Stromal cell of bone marrow (primary cell): ENCODE measurements at places on chromosomes 12 and 14.

GRCh38 chr14:56224691-56225681 lies 106.8 kb downstream of the PELI2 start:
- DNase-seq, result no peak

GRCh38 chr12:113140706-113141105 lies 5.1 kb upstream of the RASAL1 start:
- no peak for DNase-seq

DNA sequence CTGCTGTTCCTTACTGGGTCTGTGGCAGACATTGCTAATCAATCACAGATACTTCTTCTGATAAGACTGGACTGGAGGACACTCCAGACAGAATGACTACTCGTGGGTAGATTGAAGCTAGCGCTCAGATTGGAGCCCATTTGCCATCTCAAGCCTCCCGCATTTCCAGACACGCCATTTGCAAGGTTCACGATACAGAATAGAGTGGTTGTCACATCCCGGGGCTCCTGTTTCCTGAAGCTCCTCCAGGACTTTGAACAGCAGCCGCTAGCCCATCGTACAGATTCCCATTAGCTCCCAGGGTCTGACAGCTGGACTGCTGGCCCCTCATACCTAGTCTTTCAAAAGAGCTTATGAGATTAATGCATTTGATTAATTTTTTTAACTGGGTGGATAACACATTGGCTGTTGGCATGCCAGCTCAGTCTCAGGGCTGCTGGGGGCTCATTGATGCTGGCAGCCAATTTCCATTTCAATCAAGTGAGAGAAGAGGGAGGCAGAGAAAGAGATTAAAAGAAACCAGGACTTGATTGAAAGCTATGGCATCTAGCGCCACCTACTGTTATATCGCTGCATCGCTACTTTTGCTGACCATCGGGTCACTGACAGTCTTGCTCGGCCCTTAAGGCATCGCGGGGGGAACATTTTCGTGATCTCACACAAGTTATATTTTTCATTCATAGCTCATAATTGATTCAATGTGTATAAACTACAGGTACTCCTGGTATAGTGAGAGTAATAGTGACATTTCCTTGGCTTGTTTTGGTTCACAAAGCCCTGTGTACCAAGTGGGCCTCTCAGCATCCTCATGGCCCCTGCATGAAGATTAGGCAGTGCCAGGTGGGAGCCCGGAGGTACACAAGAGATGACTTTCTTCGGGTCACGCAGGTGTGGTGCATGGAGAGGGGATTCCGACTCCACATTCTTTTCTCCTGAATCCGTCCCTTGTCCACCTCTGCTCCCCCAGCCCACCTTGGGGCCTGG lies 78.6 kb downstream of the CCDC60 start:
- peak; percentile 19 for DNase-seq

DNA sequence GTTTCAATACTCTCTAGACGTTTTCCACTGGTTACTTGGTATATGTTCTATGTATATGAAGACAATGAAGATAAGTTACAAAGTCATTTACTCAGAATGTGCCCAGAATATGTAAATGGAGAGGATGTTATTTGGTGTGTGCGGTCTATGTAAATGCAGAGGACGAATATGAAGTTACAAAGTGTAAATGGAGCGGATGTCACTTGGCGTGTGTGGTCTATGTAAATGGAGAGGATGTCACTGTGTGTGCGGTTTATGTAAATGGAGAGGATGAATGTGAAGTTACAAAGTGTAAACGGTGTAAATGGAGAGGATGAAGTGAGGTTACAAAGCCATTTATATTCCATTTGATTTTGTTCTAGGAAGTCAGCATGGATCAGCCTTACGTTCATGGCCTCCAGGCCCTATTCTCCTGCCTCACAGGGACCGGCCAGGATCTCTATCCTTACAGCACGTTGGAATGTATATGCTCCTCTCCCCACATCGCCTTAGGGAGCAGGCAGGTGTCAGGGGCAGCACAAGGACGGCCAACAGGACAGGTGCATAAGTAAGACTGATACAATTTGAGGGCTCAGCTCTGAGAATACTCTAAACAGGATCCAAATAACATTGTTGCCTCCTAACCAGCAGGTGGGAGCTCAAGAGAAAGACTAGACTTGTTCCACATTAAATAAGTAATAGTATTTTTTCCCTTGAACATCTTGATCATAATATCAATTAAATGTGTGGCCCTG lies 42.4 kb downstream of the GLRX5 start:
- DNase-seq, result no peak

DNA sequence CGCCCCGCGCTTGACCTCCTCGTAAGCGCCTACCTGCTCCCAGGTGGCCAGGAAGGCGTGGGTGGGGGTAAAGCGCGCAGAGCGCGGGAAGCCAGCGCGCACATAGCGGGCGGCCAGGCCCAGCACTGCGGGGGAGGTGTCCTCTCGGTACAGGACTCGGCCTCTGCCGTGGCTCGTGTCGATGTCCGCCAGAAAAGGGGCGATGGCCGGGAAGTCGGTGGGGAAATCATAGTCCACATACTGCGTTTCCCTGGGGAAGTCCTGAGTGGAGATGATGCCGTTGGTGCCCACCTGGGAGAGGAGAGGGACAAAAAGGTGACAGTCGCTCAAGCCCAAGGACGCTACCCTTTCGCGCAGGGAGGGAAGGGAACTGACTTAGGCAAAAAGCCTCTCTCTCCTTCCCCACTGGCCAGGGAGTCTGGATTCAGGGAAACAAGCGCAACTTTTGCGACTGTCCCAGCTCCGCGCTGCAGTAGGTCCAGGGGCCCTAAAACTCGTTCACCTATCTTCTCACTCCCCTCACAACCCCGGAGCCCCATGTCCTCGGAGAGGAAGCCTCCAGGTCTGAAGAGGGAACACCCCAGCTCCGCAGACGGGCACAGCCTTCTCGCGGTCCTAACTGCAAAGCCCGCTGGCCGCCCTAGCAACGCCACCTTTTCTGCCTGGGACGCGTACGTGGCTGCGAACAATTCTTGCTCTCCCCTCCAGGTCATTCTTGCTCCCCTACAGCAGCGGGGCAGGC lies 815 bp downstream of the NID2 start:
- no peak for DNase-seq

DNA sequence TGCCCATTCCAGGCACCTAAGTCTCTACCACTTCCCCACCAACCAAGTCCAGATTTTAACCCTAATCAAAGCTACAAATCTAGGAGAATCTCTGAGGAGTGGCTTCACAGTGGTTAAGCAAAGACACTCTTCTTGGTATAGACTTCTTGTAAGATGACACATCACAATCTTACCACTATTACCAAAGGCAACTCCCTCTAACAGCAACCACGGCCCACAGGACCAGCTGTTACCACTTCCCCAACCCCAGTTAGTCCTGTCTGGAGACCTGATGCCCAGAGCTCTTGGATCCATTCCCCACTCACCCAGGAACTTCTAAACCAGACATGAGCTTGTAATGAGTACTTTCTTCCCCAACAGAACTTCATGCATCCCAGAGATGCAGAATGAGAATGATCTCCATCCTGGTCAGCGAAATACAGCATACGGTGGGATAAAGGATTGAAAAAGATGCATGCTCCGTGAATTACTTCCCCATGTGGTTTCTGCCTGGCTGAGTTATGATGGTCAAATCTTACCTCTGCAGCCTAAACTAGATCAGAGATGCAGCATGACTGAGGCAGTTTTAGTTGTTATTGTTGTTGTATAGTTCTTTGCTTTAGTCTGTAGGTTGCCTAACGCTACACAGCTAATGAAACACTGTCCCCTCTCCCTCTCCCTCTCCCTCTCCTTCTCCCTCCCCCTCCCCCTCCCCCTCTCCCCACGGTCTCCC lies 87.7 kb upstream of the FOXN3 start:
- peak; percentile 44 for DNase-seq

DNA sequence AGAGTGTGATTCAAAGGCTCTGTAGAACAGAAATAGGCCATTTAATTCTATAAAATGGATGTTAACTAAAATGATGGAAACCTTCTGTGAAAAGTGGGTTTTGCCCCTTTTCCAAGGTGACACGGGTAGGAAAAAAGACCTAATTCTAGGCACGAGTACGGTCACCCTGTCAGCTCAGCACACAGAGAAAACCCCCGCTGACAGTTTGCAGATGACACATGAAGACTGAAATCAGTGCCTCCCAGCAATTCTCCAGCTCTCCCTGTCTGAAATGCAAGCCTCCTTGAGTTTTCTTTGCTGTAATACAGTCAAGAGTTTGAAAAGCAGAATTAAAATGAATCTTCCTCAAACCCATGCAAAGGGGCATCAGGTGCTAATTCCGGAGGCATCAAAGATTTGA lies 230.0 kb downstream of the TMEM132D start:
- DNase-seq, result no peak

DNA sequence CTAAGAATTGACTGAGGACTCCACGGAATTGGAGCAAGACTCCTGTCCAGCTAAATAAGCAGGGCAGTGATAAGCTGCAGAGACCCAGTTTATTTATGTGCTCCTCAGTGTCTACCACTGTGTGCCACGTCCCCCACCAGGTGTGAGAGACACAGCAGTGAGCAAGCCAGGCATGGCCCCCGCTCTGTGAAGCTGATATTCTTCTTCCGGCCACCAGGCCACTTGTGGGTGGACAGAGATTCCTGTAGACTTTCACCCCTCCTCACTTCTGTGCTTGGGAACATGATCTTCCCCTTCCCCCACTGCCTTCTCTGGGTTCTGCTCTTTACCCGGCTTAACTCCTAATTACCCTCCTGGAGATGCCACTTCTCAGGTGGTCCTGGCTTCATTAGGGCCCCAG lies 21.3 kb downstream of the BRAP start:
- no peak for DNase-seq

- DNase-seq, result no peak
These were observed 27.3 kb downstream of the DLK1 start for GRCh38 chr14:100754020-100754419.

- DNase-seq, result no peak
These were observed 32.7 kb upstream of the GLIPR1 start for GRCh38 chr12:75447691-75448393.

GRCh38 chr14:103656031-103656755 lies 27.2 kb downstream of the KLC1 start:
- DNase-seq, result no peak

GRCh38 chr12:2541631-2542204 lies 253.1 kb upstream of the FKBP4 start:
- DNase-seq, result no peak

DNA sequence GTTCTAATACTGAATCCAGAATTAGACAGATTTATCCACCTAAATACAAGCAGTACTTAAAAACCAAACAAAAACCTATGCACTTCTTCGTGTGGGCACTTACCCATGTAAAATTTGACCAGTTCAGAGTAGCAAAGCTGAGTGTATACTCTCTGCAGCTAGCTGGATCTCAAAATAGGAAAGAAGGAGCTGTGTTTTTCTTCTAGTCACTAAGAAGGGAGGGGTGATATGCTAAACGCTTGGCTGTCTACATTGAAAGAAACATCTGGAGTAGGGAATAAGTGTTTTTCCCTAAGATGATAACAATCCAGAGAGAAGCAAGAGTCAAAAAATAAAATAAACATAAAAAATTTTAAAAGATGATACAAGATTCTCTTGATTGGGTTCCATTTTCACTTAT lies 20.0 kb downstream of the RBMS2 start:
- DNase-seq, result no peak

DNA sequence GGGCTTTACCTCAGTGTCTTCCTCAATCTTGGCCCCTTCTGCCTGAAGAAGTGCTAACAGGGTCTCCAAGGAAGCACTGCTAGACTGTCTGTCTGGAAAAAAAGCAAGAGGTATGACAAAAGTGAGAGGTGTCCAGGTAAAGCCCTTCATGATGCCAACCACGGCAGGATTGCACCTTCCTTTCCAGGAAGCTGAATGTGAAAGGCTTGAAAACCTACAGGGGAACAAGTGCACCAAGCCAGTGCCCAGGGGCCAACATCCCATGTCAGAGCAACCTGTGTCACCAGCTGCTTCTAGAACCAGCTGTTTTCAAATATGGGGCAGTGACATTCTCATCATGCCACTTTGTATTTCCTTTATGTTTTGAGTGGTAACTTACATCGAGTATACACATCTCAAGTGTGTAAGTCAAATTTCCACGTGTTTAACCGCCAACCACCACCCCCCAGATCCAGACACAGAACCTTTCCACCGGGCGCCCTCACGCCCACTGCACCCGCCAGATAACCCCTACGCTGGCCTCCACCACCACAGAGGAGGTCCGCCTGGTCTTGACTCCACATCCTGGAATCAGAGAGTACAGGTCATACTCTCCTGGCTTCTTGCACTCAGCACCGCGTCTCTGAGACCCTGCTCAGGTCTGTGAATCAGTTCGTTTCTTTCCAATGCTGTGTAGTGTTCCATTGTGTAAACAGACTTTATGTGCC lies 27.3 kb downstream of the VPS37B start:
- no peak for DNase-seq

DNA sequence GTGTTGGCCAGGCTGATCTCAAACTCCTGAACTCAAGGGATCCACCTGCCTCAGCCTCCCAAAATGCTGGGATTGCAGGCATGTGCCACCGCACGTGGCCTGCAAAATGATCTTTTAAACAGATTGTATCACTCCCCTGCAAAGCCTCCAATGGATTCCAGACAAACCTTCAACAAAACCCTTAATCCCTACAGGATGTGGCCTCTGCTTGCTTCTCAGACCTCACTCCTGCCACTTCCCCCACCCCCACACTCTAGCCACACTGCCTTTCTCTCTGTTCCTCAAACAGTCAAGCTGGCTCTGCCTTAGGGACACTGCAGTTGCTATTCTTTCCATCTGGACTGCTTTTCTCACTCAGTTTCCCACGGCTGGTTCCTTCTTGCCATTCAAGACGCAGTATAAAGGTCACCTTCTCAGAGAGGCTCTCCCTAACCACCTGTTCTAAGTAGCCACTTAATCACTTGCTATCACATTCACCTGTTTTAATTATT lies 47.3 kb upstream of the TMED10 start:
- DNase-seq, result no peak

DNA sequence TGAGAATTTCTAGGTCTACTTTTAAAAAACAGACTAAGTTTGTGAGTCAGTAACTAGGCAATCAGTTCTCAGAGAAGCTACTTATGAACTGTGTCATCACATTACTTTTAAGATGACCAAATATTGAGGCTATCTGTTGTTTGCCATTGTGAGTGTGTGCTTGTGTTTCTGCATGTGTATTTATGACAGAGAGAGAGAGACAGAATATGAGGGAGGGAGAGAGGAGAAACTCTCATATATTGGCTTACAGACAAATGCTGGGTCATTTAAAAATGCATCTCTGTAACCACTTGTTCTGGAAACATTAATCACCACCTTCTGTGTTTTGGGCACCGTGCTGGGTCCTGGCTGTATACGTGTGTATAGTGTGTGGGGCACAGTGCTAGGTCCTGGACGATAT lies 161.5 kb upstream of the FRMD6 start:
- peak; percentile 53 for DNase-seq
